ENCODE measurements at places on chromosomes 2 and 18. TPM values are rescaled to one million over a fixed set of nuclear protein-coding genes. Genes with fewer than 3 reads are reported as not detected.

Gene RASGRP3
- not detected for total RNA-seq

Gene NT5C1B
- not detected for total RNA-seq

DNA sequence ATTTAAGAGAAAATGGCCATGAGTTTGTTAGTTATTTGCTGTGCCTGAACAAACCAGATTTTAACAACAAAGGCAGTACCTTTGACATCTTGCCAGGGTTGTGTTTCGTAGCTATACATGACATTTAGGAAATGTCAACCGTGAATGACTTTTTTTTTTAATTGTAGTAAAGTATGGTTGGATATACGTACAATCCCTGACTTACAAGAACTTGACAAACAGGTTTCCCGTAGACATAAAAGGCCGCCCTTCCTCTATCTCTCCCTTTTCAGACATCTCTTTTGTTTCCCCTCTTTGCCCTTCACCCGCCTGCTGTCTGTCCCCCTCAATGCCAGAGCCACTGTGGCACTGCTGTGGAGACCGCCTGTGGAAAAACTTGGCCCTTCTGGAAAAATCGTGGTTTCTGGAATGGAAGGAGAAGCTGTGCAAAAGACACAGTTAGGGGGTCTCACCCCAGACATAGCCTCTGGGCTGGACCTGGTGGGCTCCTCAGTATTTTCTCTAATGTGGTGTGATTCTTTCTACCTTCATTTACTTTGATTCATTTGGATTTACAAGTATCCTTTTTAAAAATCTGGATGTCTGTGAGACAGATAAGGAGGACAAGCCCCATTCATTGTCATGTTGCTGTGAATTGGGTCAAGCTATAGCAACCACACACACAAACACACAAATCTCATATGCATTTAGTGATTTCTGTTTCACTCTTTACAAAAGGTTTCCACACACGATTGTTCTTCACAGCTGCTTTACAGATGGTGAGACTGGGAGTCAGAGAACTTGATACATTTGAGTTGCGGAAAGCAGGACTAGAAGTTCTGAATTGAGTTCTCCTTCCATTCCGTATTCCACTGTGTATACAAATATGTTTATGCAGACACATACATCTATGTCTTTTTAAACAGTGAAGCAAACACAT is 48.6 kb downstream of the SPATS2L start:
- no peak for DNase-seq

- DNase-seq = no peak
Observed at GRCh38 chr2:5818961-5819600, 126.9 kb downstream of the SOX11 start.

DNA sequence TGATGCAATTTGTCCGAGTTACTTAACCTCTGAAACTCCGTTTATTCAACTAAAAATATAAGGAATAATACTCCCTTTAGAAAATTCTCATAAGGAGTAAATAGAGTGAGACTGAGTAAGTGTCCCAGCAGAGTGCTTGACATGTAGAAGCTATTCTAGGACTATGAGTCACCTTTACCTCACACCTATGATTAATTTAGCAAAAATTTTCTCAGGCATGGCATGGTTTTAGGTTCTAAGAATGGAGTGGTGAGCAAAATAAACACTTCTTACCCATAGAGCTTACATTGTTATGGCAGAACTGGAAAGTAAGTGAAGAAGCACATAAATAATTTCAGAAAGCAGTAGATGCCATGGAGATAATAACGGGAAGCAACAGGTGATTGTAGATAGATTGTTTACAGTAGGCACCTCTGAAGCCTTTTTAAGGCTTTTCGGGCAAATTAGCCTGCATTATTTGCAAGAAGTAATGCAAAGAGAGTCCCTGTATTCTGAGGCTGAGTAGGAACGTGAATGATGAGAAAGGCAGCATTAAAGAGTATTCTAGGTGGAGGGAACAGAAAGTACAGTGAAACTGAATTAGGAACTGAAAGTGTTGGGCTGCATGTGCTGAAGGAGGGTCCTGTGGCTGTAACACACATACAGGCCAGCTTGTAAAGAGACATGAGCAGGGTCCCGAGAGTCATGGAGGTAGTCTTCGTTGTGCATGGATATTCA is 209.2 kb downstream of the ZNF407 start:
- DNase-seq = no peak

GRCh38 chr18:57980573-57981307 is 63.3 kb upstream of the NEDD4L start:
- no peak for DNase-seq
